ENCODE measurements at places on chromosomes 7 and 10.

- no peak for DNase-seq
These were observed 1.4 kb upstream of the MUC17 start for GRCh38 chr7:101018271-101019167.

- no peak for DNase-seq
These were observed 759.8 kb downstream of the CNTNAP2 start for GRCh38 chr7:146876411-146876810.

DNA sequence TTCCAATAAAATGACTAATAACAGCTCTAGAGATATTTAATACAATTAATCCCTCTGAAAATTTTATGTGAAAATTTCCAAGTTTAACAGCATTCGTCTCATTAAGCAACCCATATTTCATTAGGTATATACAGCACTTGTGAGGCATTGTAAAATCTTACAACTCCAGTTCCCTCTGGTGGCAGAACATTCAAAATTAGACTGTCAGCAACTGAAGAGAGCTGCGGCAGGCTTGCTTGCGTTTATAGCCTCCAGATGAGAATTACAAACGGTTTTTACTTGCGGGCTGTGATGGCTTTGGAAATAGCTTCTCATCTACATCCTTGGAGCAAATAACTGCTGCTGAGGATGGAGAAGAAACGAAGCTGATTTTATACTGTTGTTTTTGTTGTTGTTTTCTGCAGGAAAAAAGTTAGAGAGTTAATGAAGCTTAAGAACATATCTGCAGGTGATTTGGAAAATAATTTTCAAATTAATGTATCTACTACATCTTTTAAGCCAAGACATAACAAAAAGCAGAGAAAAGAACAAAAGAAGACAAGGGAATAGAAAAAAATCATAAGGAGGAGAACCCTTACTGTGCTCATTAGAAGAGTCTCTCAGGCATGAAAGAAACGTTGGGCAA is 171.3 kb downstream of the MAGI2 start:
- DNase-seq, result no peak

DNA sequence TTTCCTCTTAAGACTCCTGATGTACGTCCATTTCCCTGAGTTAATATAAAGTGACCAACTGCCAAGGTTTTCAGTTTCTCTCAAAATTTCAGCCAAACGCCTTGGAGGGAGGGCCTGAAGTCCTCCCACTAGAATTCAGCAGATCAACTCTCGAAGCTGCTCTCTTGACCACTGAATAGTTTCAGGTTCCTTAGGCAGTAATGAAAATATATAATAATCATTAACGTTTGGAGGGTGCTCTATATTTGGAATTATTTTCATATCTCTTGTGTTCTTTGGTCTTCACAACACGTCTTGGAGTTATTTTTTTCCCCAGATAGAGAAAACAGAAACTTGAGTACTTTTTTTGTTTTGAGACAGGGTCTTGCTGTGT is 123.6 kb upstream of the SFMBT2 start:
- no peak for DNase-seq

DNA sequence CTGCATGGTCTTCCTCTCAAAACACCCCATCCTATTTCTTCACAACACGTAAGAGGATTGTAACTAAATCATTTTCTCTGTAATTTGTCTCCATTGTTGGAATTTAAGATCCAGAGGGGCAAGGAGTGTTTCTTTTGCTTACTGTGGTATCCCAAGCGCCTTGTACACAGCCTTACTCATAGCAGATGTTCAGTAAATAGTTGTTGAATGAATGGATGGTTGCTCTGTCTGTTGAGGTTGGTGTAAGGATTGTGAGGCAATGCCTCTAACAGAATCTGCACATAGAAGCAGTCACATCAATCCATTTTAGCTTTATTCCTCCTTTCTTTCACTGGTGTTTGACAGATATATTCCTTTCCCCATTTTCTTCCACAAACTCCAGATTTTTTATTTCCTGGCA is 90.1 kb downstream of the ZNF365 start:
- DNase-seq, result no peak

DNA sequence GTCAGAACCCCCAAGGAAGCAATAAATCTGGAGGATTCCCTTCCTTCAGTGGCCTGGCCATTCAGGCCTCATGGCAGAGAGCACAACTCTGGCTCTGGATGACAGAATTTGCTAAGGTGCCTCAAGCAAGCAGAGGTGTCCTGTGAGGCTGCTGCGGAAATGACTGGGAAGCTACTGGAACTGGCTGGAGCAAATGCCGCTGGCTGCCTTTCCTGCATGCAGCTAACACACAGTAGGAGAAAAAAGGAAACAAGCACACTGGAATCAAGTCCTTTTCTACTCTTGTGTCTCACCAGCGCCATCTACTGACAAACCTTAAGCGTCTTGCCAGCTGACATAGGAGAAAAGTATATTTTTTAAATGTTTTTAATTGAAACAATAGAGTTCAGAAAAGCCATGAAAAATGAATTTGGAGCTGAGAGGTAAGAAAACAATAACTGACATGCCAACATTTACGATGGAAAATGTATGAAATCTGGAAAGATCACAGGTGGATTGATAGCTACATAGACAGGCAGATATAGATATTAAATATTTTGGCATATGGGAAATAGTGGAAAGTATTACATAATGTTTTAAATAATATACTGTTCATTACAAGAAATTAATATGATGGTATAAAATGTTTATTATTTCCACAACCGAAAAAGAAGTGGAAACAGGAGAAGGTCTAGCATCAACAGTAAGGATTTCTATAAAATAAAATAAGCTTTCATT is 951.6 kb downstream of the ANKRD7 start:
- DNase-seq, result no peak

DNA sequence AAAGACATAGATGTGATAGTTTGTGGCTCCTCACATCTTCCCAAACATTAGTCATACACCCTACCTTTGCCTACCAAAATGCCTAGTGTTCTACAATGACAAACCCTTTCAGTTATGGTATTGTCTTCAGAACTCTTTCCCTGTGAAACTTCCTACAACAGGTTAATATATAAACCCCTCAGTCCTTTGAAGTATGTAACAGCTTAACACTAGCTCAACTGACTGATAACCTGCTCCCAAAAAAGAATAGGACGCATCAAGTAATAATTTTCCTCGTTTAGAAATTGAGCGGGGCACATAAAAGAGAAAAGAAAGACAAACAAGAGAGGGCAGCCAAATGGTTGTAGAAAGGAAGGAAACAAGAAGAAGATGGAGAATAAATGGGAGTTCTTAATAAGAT is 49.9 kb upstream of the RNF148 start:
- DNase-seq, result no peak

- no peak for DNase-seq
These were observed 1673.4 kb downstream of the REEP3 start for GRCh38 chr10:65194555-65194954.

DNA sequence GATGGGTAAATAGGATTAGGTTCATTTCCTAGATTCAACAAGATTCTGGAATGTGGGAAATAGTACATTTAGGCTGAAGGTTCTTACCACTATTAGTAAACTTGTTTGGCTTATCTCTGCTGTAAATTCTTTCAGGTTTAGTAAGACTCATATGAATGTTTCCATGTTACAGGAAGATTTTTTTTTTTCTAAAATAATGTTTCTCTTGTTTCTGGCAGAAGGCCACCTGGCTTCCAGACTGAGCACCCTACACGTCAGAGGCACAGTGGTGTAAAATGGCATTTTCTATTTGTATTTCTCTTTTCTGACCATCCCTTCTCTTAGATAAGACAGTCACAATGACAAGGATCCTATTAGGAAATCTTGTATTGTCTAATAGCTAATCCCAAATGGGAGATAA is 22.7 kb upstream of the AASS start:
- DNase-seq, result no peak

DNA sequence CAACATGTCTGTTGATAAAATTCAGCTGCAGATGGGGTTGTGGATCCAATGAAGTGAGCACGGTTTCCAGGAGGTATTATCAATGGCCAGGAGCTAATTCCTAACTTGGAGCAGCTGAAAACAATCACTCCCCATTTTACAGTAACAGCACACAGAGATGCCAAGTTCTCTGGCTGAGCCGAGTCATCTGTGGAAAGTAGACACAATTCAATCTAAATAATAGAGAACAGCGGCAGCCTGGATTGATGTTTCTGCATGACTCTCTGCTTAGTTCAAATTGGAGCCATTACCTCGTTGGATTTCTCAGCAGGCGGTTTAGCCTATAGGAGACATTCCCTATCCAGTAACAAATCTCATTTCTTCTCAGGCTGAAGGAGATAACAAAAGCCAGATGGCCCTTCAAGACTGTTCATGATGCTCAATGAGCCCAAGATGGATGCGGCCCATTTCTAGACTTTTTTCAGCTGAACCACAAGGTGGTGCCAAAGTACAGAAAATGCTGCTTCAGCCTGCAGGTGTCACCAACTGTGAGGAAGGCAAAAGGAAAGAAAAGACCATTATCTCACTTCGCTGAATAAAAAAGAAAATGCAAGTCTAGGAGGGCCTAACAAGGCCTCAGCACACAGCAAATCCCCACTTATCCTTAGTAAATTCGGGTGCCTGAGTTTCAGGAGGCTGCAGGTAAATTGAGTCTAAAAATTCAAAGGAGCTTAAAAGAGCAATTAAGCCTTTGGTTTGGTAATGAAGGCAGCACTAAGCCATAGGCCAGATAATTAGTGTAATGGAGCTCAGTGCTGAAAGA is 83.7 kb downstream of the SLC16A9 start:
- peak; percentile 1 for DNase-seq

DNA sequence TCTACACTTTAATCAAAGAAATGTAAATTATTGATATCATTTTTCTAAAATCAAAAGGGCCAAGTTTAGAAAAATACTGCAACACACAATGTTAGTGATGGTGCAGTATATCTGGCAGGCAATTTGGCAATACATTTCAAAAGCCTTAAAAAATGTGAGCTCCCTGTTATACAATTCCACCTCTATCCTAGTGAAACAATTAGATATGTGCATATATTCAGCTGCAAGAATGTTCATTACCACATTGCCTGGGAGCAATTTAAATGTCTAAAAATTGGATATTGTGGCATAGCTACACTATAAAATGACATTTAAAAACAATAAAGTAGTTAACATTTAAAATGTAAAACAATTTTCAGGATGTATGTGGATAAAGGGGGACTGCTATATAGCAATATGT is 10.1 kb upstream of the ERVW-1 start:
- DNase-seq, result no peak

DNA sequence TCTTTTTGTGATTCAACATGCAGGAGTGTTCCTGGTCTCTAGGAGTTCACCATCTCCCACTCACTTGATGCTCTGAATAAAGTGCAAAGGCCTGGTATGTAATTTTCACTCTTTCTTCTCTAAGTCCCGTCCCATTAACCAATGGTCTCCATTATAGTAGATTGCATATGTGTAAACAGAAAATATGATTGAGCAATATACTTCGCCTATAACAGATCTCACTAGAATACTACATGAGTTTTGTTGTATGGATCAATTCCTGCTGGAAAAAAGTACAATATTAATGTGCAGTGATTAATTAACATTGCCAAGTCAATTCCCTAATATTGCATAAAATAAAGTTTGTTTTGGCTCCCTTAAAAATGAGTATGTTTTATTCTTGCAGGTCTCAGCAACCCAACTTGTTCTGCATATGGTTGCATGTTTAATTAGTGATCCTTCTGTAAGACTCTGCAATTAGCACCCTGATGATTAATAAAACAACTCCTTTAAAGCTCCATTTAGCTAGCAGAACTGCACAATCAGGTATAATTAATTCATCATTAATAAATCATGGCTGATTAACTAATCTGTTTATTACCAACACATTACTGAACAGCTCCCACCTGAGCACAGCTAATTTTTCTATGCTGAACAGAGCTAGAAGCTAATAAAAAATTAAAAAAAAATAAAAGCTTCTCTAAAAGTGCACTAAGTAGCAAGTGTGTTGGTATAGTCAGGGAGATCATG is 37.8 kb upstream of the ATOH7 start:
- no peak for DNase-seq

GRCh38 chr7:124440081-124440480 is 325.5 kb downstream of the GPR37 start:
- DNase-seq, result no peak

- DNase-seq, result no peak
These were observed 61.5 kb downstream of the PDSS1 start for GRCh38 chr10:26759008-26759407.

DNA sequence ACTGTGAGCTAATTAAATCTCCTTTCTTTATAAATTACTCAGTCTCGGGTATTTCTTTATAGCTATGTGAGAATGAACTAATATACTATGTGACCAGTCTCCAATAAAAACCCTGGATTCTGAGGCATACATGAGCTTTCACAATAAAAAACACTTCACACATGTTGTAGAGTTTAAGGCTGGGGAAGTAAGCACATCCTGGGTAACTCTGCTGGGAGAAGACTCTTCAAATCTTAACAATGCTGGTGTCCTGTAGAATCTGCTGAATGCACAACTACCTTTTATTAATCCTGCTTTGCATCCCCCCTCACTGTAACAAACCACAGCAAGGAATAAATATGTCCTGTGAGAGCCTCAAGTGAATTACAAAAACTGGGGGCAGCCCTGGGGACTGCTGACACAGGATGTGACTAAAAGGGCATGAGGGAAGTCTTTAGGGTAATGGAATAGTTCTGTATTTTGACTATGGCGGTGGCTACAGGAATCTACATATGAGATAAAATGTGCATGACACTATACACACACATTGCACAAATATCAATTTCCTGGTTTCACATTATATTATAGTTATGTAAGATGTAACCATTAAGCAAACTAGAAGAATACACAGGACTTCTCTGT is 45.1 kb upstream of the KCTD7 start:
- no peak for DNase-seq

GRCh38 chr10:67618116-67618515 is 77.9 kb downstream of the CTNNA3 start:
- DNase-seq, result no peak

DNA sequence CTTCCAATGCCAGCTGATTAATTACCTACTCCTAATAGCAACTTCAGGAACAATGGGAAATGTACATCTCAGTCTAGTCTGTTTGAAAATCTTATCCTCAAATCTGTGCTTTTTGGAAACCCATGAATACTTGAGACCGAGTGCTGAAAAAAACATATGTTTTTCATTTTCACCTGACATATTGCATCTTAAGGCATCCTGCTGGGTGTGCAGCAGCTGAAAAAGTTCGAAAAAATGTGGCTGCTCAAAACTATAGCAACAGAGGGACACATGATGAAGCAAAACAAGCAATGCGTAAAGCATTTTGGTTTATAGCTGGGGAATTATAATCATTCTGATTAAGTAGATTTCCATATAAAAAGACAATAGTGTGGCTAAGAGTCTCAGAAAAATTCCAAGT is 218.0 kb downstream of the CREB5 start:
- no peak for DNase-seq

- DNase-seq, result no peak
These were observed 153.1 kb downstream of the CDK14 start for GRCh38 chr7:90749262-90749661.

GRCh38 chr7:119254742-119255141 is 1018.2 kb upstream of the KCND2 start:
- no peak for DNase-seq
